Pulmonary artery endothelial cell (primary cell): ENCODE measurements at places on chromosomes 7 and 10. TPM values are rescaled to one million over a fixed set of nuclear protein-coding genes. Genes with fewer than 3 reads are reported as not detected.

The LRRC18 gene
- not detected in 2 replicates for total RNA-seq

DNA sequence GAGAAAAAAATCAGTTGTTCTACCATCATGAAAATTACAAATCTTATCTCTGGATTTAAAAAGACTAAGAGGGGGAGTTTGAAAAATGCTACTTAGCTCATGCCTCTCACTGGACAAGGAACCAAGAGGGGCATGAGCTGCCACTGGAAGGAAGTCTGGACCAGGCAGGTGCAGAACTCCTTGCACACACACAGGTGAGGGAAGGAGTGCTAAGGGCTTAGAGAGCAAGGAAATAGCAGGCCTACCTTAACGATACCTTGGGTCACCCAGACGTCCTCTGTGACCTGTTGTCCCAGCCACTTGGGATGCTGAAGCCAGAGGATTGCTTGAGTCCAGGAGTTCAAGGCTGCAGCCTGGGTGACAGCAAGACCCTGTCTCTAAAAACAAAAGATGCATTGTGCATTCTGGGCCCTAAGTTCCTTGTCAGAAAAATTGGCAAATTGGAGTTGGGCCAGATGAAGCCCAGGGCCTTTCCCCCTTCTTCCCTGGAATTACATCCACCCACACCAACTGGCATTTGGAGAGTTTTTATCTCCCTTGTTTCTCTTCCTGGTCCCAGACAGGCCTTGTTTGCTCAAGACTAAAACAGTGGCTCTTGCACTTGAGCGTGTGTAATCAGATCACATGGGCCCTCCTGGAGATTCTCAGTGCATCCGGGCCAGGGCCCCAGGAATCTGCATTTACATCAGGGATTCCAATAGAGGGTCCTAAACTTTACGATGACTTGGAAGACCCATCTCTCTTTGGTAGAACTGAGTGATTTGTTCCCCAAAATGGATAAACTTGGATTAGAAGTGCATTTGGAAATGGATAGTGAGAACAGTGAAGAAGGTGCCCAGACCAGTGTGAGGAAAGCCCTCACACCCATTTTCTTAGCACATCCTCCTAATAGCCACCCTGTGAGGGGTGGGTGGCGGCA lies 3.0 kb downstream of the DDIT4 start:
- no peak for DNase-seq

GRCh38 chr10:70164163-70164562 lies 6.2 kb downstream of the SAR1A start:
- DNase-seq = no peak

- DNase-seq = no peak
Observed at GRCh38 chr10:73039635-73040034, 57.0 kb downstream of the P4HA1 start.

The METTL27 gene
- total RNA-seq = 0.99 and 1.0 TPM in 2 replicates

- DNase-seq = no peak
Observed at GRCh38 chr7:133682364-133683181, 429.7 kb downstream of the EXOC4 start.

The FRAT1 gene
- 3.2 and 4.6 TPM in 2 replicates for total RNA-seq

DNA sequence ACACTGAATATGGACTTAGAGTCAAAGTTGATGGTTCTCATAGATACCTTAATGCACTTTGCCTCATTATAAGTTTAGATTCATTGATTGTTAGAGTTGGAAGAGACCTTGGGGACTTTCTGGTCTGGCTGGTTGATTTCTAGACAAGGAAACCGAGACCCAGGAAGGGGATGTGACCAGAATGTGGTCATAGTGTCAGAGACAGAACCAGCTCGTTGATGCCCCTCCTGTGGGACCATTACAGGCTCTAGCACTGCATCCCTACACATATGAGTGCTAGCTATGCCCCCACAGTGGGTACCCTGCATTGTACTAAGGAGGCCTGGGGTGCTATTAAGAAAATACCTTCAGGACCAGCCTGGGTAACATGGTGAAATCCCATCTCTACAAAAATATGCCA lies 306.6 kb downstream of the CAMK1D start:
- DNase-seq = no peak

The NUTM2A gene
- total RNA-seq = 0.07 and 0.35 TPM in 2 replicates

DNA sequence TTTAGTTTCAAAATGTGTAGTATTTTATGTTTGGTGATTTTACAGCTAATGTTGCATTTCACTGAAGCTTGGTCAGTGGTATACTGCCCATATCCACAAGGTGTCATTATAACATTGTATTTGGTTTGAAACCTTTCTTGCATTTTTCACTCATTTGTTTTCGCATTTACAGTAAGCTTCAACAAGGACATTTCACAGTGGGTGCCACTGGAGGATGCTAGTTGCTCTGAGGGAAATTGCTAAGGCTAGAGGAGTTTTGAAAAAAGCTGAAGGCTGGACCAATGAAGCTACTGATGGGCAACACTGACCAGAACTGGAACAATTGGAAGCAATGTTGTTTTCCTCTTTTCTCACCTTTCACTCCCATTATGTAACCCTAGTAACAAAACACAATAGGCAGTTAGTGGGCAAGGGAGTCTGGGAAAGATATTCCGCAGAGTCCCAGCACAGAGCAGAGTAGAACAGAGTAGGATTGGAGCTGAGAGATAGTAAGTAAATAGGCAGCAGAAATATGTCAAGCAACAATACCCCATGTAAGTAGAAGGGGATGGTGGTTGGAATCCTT lies 23.6 kb upstream of the SRI start:
- DNase-seq = no peak
